ENCODE measurements at places on chromosomes 4 and X.
A peak's percentile ranks its signal among the peaks of the same experiment; 100 is the strongest.

- DNase-seq, result no peak
- H3K4me3 ChIP-seq, result no peak overlapping the region
- no peaks in the 10 kb centered on the region for H3K4me1 ChIP-seq
Measured at GRCh38 chr4:106080376-106080775, 185.1 kb downstream of the NPNT start.

- H3K4me1 ChIP-seq, result no peaks in the 10 kb centered on the region
- H3K36me3 ChIP-seq, result no peaks in the 10 kb centered on the region
- H3K4me3 ChIP-seq, result no peak overlapping the region
- H3K27ac ChIP-seq, result no peak overlapping the region
- peaks cover 12% of the 10 kb centered on the region for H3K27me3 ChIP-seq
- DNase-seq, result no peak
Measured at GRCh38 chrX:129529685-129530281, 6.5 kb upstream of the SMARCA1 start.

DNA sequence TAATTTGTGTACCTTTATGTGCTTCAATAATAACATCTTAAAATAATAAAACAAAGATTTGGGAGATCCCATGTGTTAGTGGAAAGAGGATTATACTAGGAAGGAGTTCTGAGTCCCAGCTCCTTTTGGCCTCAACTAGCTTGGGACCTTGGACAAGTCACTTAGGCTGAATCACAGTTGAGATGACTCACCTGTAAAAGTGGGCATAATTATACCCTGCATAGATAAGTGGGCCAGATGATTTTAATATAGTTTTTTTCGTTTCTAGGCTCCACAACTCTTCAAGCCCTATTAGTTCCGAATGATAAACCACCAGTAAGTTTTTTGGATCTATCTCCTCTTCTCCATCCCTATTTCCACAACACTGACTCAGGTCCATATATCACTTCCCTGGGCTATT is 131.8 kb downstream of the ENOX2 start:
- H3K27ac ChIP-seq, result no peak overlapping the region
- peaks cover 77% of the 10 kb centered on the region for H3K4me1 ChIP-seq
- peaks cover 5% of the 10 kb centered on the region for H3K36me3 ChIP-seq
- no peaks in the 10 kb centered on the region for H3K27me3 ChIP-seq
- no peak for DNase-seq
- H3K4me3 ChIP-seq, result no peak overlapping the region

GRCh38 chr4:170497112-170497511 is 407.4 kb upstream of the AADAT start:
- no peaks in the 10 kb centered on the region for H3K36me3 ChIP-seq
- peaks cover 6% of the 10 kb centered on the region for H3K4me1 ChIP-seq
- peak; percentile 17 for DNase-seq
- H3K27me3 ChIP-seq, result peaks cover 5% of the 10 kb centered on the region
- H3K4me3 ChIP-seq, result no peak overlapping the region
- H3K27ac ChIP-seq, result peak overlapping the region; percentile 40

GRCh38 chr4:76729460-76729859 is 168.5 kb downstream of the SOWAHB start:
- H3K4me1 ChIP-seq, result peaks cover 47% of the 10 kb centered on the region
- DNase-seq, result no peak
- H3K4me3 ChIP-seq, result no peak overlapping the region
- no peaks in the 10 kb centered on the region for H3K27me3 ChIP-seq

- no peak overlapping the region for H3K4me3 ChIP-seq
- no peak overlapping the region for H3K27ac ChIP-seq
- H3K4me1 ChIP-seq, result no peaks in the 10 kb centered on the region
- H3K27me3 ChIP-seq, result no peaks in the 10 kb centered on the region
- DNase-seq, result no peak
Measured at GRCh38 chr4:5553801-5554200, 154.6 kb downstream of the EVC2 start.

DNA sequence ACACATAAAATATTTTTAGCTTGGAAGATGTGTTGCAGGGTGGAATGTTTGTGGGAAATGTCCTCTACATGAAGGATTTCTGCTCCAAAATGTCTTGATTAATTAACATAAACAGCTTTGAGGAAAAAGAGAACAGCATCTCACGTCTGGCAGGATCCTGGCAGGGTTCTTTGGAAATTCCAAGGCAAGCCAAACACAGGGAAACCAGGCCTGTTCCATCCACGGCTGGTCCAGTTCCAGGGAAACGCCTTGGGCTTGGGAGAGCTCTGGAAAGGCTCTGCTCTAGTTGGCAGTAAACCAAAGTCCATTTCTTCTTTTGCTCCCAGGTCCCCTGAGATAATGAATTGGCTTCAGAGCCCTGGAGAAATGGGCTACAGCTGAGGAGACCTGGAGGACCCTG is 42.4 kb upstream of the GAB1 start:
- no peak overlapping the region for H3K27ac ChIP-seq
- H3K27me3 ChIP-seq, result no peaks in the 10 kb centered on the region
- H3K4me3 ChIP-seq, result no peak overlapping the region

- H3K36me3 ChIP-seq, result peaks cover 62% of the 10 kb centered on the region
- peaks cover 37% of the 10 kb centered on the region for H3K4me1 ChIP-seq
- peak overlapping the region; percentile 19 for H3K27ac ChIP-seq
- DNase-seq, result no peak
- H3K4me3 ChIP-seq, result no peak overlapping the region
- H3K27me3 ChIP-seq, result peaks cover 3% of the 10 kb centered on the region
Measured at GRCh38 chr4:151169223-151169622, 69.8 kb downstream of the RPS3A start.

GRCh38 chrX:132488180-132488705 is 595 bp downstream of the MBNL3 start:
- peaks cover 65% of the 10 kb centered on the region for H3K4me1 ChIP-seq
- H3K36me3 ChIP-seq, result no peaks in the 10 kb centered on the region
- H3K27me3 ChIP-seq, result peaks cover 84% of the 10 kb centered on the region
- DNase-seq, result no peak
- peak overlapping the region; percentile 88 for H3K4me3 ChIP-seq
- H3K27ac ChIP-seq, result no peak overlapping the region

GRCh38 chr4:92339676-92340075 is 35.9 kb downstream of the GRID2 start:
- H3K4me1 ChIP-seq, result no peaks in the 10 kb centered on the region
- no peaks in the 10 kb centered on the region for H3K36me3 ChIP-seq
- no peak overlapping the region for H3K4me3 ChIP-seq
- DNase-seq, result no peak

GRCh38 chrX:126481916-126482315 is 70.7 kb downstream of the DCAF12L1 start:
- no peaks in the 10 kb centered on the region for H3K27me3 ChIP-seq
- DNase-seq, result no peak
- no peak overlapping the region for H3K4me3 ChIP-seq

DNA sequence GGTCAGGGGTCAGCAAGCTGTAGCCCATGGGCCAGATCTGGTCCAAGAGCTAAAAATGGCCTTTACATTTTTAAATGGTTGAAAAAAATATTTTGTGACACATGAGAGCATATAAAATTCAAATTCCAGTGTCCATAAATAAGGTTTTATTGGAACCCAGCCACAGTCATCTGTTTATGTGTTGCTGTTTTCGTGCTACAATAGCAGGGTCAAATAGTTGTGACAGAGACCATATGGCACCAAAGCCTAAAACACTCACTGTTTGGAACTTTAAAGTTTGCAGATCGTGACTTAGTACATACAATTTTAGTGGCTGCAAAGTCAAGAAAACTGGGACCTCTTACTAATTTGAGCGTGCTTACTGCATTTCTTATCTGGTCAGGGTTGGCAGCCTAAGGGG is 29.2 kb downstream of the LAMP2 start:
- no peak for DNase-seq
- H3K4me3 ChIP-seq, result no peak overlapping the region
- H3K27me3 ChIP-seq, result no peaks in the 10 kb centered on the region
- H3K36me3 ChIP-seq, result peaks cover 30% of the 10 kb centered on the region
- H3K4me1 ChIP-seq, result no peaks in the 10 kb centered on the region
- H3K27ac ChIP-seq, result no peak overlapping the region
